Right renal cortex interstitium (tissue), 3 donors: ENCODE measurements at places on chromosomes 3 and 15.

GRCh38 chr3:164235289-164236028, 842.8 kb downstream of the SI start:
- DNase-seq: no peak

GRCh38 chr3:71488391-71488809, 95.1 kb downstream of the FOXP1 start:
- no peak for DNase-seq

GRCh38 chr3:69838696-69839515, 99.6 kb downstream of the MITF start:
- no peak for DNase-seq

GRCh38 chr3:196694202-196694638, 17.8 kb downstream of the CEP19 start:
- DNase-seq: no peak

DNA sequence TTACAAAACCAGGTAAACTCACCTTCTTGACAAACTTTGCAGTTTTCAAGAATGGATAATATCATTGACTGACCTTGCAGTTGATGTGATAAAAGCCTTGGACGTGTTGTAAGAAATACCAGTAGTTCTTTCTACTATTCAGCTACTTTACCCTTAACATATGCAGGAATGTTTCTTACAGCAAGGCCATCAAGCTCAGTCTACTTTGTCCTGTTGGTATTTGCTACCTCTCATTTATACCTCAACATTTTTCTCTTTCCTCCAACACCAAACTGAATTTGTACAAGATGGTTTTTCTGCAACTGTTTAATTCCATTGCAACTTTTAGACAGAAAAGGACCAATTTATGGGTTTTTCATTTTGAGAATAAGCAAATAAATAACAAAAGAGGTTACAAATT, 147.4 kb upstream of the BCHE start:
- DNase-seq: no peak

DNA sequence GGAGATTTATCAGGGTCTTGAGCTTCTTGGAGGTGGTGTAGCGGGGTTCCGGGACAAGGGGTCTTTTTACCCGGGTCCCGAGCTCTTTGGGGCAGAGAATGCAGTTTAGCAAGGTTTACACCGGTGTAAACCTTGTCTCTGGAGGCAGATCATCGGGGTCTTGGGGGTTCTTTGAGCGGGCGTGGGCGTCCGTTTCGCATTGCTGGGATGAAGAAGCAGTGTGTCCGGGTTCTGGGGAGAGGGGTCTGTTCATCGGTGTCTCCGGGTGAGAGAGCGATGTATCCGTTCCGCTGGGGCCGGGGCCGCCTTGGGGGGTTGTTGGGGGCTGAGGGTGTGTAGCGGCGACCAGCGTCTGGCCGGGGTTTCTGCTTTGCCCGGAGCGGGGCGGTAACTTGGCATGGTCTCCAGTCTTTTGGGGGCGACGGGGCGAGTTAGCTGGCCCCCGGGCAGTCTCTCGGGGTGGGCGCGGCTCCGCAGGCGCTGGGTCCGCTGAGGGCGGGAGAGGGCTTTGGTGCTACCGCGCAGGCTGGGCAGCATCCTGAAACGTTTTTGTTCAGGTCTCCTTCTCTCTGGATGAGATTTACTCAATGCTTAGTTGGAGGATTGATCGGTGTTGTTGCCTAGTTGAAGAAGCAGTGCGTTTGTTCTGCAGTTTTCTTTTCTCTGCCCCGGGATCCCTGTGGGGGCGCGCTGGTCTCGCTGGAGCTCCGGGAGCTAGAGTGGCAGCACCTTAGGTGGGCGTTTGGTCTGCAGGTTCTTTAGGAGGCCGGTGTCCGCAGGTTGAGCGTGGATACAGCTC, 843 bp downstream of the GLCE start:
- DNase-seq: no peak

GRCh38 chr3:82100378-82100777, 338.9 kb upstream of the GBE1 start:
- DNase-seq: no peak

- DNase-seq: no peak
These were observed 16.1 kb downstream of the CACNA1D start for GRCh38 chr3:53510508-53510907.

GRCh38 chr3:36147934-36148558, 232.3 kb upstream of the STAC start:
- DNase-seq: no peak

GRCh38 chr3:44021651-44022594, 219.8 kb upstream of the TOPAZ1 start:
- no peak for DNase-seq

- DNase-seq: no peak
These were observed 38.2 kb upstream of the FAM174B start for GRCh38 chr15:92693691-92694331.

DNA sequence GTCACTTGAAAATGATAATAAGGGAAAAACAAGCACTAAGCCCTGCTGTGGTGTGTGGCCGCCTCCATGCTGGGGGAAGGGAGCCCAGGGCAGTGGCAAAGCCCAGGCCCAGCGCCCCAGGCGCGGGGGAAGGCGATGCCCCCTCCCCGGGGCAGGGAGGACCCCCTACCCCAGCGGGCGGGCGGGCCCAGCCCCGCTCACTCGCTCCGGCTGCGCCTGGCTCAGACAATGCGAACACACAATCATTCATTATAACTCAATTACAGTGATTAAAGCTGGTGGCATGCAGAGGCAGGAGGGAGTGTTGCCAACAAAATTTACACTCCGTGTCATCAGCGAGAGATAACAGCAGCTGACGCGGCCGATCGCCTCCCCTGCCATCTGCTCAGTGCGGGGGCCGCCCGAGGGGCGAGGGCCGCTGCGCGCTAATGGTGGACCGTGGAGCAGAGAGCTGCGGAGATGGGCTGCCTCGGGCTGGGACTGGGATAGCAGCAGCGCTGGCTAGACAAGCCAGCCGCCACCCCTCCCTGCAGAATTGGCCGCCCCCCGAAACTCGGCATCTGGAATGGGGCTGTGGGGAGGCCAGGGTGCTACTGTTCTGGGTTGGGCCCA, 64.1 kb downstream of the TLE3 start:
- DNase-seq: no peak

DNA sequence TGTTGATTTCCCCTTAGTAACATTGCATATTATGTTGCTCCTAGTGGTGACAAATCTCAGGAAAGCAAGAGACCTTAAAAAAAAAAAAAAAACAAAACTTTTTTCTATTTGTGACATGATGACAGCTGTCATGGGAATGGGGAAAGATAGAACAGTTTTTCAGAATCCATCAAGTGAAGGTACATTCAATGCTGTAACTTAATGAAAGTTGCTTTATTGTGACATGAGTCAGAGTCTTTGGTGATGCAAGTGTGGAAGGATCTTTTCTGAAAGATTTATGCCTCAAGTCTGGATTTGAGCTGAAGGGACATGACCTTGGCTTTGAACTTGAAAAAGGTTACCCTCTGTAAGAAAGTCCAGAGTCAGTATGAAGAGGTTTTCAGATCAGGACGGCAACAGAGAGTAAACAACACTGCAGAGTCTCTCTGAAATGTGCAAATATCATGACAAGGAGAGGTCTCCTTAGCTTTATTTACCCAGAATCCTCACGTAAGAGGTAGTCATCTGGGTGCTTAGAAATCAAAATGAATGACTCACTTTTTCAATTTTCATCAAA, 424.7 kb downstream of the CNTN4 start:
- DNase-seq: no peak

DNA sequence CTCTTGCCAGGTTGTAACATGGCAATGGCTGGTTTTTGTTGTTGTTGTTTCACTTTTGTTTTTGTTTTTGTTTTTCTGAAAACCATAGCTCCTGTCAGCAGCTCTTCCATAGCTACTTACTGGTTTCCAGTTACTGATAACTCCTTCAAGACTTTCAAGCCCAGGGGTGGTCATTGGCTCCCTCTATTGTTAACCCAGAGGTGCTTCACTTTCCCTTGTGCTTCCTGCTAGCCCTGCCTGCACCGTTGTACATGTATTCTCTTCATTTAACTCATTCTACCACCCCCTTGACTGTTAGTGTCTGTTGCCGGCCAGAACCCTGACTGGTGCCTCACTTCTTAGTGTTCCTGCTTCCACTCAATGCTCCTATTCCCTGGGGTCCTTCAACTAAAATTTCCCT, 4.2 kb upstream of the TRAT1 start:
- DNase-seq: no peak

DNA sequence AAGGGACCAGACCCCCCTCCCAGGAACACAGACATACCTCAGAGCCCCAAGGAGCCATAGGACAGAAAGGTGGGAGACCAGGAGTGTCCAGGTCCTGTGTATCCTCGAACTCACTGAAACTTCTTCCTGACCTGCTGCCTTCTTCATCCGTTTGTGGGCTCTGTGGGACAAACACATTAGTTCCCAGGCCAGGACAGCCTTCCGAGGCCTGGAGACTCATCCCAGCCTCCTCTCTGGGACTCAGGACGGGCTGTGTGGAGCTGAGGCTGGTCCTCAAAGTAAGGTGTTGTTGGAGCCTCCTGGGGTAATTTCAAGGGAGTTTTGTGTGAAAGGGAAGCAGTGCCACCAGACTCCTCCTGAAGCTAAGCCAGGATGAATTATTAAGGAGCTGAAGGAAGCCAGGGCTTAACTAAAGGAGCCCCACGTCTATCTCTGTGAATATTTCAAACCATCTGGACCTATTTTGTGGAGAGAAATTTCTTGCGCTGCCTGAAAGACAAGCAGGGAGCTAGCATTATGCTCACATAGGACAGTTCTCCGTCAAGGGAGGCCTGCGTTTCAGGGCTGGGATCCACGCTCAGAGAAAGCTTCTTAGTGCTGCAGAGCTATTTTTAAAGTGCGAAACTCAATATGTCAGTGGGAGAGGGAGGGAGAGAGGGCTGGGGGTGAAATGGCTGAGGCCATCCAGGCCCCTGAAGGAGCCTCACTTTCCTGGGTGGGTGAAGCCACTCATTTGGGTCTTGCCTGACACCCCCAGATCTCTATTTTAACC, 29.8 kb upstream of the PLA2G4E start:
- no peak for DNase-seq

GRCh38 chr3:44987332-44987731, 11.3 kb downstream of the EXOSC7 start:
- no peak for DNase-seq

DNA sequence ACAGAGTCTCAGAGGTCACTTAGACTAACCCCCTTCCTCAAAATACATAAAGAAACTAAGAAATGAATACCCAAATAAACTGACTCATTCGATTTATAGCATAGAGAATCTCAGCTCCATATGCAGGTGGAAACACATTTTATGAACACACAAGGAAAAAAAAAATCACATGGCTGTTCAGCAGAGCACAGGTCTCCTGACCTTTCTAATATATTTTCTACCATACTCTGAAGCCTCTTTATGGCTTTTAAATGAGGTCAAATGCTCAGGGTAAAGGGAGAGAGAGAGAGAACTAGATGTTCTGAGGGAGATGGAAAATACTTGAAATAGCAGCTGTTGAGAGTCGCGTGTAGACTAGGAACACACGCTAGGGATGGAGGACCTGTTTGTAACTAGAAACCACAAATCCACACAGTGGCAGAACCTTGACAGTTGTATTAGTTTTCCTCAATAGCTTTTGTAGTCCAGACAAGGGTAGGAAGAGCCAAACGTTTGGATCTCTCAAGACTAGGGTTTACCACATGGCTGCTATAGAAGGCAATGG, 165.3 kb downstream of the FMN1 start:
- no peak for DNase-seq

DNA sequence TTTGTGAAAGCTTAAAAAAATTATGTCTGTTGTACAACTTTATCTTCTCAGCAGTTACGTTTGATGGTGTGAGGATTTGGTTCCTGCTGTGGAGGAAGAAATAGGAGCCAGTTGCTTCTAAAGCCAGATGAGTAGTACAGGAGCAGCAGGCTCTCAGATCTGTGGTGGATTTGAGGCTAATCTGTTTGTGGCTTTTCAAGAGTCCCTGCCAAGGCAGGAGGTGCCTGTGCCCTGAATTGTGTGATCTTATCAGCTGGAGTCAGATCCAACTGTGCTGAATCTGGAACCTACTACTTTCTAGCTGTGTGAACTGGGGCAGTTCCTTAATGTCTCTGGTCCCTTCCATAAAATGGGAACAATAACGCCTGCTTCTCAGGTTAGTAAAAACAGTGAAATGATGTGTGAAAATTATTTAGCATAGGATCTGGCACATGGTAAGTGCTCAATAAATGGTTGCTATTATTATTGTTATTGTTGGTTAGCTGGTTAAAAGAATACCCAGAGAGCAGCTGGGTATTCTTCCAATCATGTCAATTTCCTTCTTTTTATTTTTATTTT, 7.7 kb downstream of the CLDN11 start:
- DNase-seq: no peak

DNA sequence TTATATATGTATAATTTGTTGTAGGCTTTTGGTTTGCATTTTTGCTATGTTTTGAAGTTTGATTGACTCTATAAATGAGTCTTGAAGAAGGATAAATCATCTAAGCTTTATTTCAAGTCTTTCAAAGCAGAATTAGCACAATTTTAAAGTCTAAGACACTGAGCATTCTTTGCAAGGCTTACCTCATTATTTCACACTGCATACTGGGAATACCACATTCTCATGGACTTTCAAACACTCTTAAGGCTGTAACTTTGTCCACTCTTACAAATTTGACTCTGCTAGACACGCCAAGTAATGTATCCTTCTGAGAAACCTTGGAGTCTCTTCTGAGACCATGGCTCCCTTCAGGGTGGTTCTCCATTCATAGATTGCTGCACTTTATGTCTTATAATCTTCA, 281.3 kb upstream of the COL8A1 start:
- no peak for DNase-seq

DNA sequence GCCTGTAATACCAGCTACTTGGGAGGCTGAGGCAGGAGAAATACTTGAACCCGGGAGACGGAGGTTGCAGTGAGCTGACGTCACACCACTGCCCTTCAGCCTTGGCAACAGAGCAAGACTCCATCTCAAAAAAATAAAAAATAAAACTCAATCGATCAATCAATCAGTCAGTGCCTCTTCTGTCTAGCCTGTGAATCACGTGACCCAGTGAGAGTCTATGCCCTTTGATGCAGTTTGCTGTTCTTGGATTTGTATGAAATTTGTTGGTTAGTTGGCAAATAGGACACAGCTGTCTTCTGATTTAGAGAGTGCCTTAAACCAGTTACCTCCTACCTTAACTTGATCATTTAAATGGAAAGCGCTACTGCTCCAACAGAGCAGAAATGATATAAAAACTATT, 3.6 kb upstream of the RBMS3 start:
- DNase-seq: no peak

GRCh38 chr15:73295630-73296286, 73.0 kb downstream of the HCN4 start:
- DNase-seq: no peak

GRCh38 chr3:160455846-160456245, 6.3 kb upstream of the TRIM59 start:
- no peak for DNase-seq

DNA sequence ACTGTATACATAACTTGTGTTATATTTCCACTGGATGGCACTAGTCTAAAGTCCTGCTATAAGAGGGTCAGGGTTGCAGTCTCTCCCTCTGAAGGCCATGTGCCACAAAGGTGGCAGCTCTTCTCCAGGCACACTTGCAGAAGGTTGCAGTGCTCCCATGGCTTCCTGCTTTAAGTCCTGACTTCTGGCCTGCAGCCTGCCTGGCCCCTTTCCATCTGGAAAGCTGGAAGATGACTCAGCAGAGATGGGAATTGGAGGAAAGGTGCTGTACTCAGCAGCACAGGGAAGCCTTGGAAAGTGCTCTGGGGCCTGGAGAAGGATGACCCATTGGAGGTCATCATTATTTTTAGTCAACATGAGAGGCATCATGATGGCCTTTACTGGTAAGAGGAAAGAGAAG, 40.9 kb upstream of the MRPL3 start:
- DNase-seq: no peak

GRCh38 chr3:71528816-71529215, 54.7 kb downstream of the FOXP1 start:
- no peak for DNase-seq
